ENCODE measurements at places on chromosomes 4 and X.

DNA sequence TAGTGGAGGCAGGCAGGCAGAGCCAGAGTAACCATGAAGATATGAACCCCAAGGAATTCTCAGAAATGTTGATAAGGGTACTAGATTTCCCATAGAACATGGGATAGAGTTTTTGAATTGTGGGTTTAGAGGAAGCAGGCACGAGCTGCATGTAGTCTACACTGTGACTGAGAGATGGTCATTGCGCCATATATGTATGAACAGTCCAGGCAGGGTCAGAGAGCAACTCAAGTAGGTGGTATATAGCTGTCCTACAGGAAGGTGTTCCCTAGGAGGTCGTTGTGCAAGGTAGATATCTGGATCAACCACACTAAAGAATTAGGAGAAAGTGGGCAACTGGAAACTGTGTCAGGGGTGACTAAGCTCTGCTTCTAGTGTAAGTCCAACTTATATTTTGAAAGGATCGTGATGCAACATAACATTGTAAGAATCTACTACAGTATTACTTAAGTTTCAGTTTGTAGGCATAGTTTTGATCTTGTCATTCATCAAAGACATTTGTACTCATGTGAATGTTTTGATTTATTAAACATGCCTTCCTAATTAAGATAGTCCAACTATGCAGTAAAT lies 94.6 kb downstream of the HPGD start:
- no peak for DNase-seq

GRCh38 chr4:120071192-120071795 lies 4.6 kb upstream of the MAD2L1 start:
- DNase-seq = peak; percentile 79

DNA sequence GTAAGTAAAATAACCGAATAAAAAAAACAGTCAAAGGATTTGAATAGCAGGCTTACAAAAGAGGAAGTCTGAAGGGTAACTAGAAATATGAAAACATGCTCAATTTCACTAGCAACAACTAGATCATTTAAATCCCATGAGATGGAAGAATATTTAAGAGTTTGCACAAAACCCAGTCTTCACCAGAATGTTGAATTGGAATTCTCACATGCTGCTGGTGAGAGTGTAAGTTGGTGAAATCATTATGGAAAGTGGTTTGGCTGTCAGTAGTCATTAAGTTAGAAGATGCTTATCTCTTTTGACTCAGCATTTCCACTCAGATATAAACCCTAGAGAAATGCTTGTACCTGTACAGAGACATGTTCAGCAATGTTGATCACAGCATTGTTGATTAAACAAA lies 110.1 kb downstream of the PGRMC2 start:
- no peak for DNase-seq

DNA sequence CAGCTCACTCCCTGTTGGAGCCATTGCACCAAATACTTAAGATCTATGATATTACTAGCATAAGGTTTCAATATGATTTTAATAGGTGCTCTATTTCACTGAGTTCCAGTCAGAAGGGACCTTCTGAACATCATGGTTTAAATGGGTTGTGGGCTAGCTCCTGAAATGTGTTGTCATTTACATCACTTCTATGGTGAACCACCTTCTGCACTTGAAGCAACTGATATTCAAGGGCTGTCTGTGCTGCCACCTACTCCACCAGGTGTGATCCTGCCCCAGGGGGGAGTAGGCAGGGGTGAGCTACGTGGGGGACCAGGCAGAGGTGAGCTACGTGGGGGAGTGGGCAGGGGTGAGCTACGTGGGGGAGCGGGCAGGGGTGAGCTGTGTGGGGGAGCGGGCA lies 35.2 kb downstream of the RNF175 start:
- no peak for DNase-seq

DNA sequence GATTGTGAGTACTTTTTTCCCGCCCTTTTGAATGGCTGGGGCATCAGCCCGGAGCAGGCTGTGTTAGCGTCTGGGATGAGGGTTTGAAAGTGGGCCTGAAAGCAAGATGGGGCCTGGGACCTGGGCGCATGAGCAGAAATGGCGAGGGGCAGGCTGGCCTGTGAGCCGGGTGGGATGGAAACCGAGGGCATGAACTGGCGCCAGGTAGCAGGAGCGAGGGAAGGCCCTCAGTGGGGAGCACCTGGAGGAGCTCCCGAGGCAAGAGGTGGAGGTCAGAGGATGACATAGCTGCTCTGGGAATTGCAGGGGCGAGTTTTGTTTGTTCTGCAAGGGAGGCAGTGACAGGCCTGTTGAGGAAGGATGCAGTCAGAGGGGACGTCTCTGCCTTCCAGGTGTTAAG lies 68.6 kb downstream of the RGS12 start:
- DNase-seq = no peak

DNA sequence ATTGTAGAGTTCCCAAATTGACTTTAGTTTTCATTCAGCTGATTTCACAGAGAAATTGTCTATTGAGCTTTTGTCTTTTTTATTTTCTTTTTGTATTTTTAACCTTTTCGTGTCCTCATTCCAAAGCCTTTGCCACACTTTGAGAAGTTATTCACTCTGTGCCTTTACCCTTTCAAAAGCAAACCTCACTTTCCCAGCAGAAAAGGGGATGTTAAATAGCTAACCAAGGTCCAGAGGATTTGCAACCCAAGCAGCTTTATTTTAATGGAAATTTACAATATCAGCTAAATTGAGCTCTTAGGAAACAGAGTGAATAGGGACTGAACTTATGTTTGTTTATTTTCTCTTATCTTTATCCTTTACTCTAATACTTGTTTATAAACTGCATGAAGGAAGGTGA lies 428.8 kb downstream of the PCDH7 start:
- DNase-seq = no peak

DNA sequence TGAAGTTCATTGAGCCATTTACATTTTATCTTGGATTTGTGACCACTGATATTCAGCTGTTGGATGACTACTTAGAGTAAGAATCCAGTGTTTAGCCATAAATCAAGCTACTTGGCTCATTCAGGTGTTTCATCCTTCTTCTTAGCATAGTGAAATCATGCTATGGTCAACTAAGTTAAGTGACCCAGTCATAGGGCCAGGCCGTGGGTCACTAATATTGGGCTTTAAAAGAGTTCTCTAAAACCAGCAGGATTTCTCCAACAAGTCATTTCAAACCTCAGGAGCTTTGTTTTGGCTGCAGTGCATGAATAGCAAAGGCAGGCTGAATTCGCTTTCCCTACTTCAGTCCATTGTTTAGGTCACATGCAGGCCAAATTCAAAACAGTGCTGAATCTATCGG lies 181.0 kb downstream of the MAML3 start:
- no peak for DNase-seq

GRCh38 chr4:84239278-84239845 lies 259.7 kb downstream of the NKX6-1 start:
- no peak for DNase-seq

DNA sequence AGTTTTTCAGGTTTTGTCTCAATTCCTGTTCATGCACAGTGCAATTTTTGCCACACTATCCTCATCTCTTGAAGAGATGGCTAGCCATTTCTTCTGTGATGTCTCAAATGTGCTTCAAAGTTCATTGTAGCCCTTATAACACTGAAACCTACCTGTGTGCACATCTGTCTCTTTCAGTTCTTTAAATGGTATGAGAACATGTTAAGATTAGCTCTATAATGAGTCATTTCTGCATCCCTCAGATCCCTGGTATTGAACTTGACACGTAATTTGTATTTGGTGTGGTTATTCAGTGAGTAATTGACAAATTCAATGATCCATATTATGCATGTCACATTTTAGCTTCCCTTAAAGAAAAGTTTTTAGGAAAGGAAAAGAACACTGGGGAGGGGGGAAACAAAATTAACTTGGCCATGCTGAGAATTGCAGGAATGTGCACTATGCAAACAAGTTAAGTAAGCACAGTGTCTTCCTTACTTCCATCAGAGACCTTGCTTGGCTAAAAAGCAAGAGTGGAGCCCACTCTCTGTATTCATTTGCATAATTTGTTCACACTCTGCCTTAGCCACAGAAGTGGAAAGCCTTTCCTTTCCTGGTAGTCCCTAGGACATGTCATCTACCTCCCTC lies 659.8 kb upstream of the MAGEB2 start:
- no peak for DNase-seq

- DNase-seq = no peak
Measured at GRCh38 chrX:68421636-68422035, 11.7 kb downstream of the OPHN1 start.

DNA sequence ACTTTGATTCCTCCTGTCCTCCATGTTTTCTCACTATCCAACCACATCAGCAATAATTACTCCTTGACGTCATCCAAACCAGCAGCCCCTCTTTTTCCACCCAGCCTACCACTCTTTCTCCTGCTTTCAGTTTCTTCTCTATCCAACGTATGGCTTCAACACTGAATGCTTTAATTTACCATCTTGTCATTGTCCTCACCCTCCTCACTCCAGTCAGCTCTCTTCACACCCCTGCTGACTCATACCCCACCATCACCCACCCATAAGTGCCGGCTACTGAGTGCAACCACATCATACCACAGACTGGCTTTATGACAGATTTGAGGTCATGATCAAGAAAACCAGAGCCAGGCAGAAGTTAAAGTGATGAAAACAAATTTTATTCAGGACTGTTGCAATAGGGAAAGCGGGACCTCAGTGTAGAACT lies 9.8 kb upstream of the ANXA5 start:
- no peak for DNase-seq

GRCh38 chr4:103046416-103047290 lies 27.1 kb upstream of the SLC9B1 start:
- peak; percentile 63 for DNase-seq

- no peak for DNase-seq
Measured at GRCh38 chrX:11953615-11954014, 184.7 kb upstream of the FRMPD4 start.
